ENCODE measurements at places on chromosomes 3 and 15. TPM values are rescaled to one million over a fixed set of nuclear protein-coding genes. Genes with fewer than 3 reads are reported as not detected.

DNA sequence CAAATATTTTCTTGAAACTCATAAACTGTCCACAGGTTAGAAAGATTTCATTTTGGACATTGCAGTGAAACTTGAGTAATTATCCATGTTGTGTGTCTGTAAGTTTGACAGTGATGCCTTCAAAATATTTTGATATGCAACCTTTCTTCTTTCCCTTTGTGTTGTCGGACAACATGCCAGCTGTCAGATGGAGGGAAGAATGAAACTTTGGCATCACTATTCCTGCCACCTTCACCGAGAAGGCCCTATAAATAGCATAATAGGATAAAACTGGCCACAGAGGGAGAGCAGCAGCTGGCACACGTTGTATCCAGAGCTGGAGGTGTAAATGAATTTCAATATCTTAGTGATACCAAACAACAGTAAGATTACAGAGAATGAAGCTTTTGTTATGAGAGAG is 436.7 kb upstream of the CFAP20DC start:
- H3K4me3 ChIP-seq = no peak overlapping the region
- no peaks in the 10 kb centered on the region for H3K36me3 ChIP-seq
- no peak for DNase-seq
- H3K27ac ChIP-seq = no peak overlapping the region
- no peaks in the 10 kb centered on the region for H3K27me3 ChIP-seq

DNA sequence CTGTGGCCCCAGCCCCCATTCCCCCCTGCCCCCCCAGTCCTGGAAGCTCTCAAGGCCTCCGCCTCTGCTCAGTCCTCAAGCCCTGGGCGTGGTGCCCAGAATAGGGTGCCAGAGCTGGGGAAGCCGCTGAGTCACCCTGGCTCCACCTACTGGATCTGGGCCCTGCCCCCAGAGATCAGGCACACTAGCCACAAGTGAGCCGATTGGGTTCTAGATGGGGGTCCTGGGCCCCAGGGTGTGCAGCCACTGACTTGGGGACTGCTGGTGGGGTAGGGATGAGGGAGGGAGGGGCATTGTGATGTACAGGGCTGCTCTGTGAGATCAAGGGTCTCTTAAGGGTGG is 5.7 kb downstream of the EIF4G1 start:
- peak overlapping the region; percentile 96 for H3K27ac ChIP-seq
- no peak overlapping the region for H3K4me3 ChIP-seq
- H3K36me3 ChIP-seq = peaks cover 74% of the 10 kb centered on the region
- H3K27me3 ChIP-seq = no peaks in the 10 kb centered on the region
- DNase-seq = peak; percentile 98

GRCh38 chr15:48402427-48403177 is 71.4 kb downstream of the DUT start:
- DNase-seq = no peak
- H3K36me3 ChIP-seq = no peaks in the 10 kb centered on the region
- no peaks in the 10 kb centered on the region for H3K27me3 ChIP-seq

- no peak overlapping the region for H3K27ac ChIP-seq
- no peaks in the 10 kb centered on the region for H3K4me1 ChIP-seq
- no peak for DNase-seq
- H3K27me3 ChIP-seq = no peaks in the 10 kb centered on the region
These were observed 626.3 kb upstream of the NAALADL2 start for GRCh38 chr3:174232658-174233429.

DNA sequence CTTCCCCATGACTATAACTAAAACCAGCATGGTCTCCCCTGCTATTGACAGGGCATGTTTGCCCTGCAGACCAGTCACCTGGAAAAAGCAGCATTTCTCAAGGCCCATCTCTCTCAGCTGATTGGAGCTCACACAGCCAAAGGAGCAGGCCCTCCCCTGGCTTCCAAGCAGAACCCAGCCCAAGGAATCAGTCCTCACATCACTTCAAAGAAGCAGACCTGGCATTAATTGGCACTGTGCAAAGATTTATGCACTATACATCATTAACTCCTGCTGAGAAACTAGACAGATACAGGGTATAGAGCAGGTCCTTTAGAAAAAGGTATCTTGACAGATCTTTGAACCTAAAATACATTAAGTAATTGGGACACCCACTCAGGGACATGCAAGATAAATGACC is 323.8 kb upstream of the PPP2R3A start:
- H3K27me3 ChIP-seq = no peaks in the 10 kb centered on the region
- no peak overlapping the region for H3K27ac ChIP-seq
- no peaks in the 10 kb centered on the region for H3K4me1 ChIP-seq
- no peak for DNase-seq

DNA sequence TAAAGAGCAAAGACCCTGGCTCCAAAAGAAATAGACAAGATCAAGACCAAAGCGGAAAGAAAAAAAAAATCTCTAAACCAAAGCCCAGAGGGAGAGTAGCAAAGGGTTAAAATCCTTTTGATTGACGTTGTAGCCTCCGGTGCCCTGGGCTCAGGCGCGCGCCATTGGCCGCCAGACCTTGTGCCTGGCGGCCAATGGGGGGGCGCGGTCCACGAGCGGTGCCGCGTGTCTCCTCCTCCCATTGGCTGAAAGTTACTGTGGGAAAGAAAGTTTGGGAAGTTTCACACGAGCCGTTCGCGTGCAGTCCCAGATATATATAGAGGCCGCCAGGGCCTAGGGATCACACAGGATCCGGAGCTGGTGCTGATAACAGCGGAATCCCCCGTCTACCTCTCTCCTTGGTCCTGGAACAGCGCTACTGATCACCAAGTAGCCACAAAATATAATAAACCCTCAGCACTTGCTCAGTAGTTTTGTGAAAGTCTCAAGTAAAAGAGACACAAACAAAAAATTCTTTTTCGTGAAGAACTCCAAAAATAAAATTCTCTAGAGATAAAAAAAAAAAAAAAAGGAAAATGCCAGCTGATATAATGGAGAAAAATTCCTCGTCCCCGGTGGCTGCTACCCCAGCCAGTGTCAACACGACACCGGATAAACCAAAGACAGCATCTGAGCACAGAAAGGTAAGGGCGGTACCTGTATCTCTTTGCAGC is at the start of gene HES1:
TSS of gene HES1 (plus strand) at position 343 of the 713 bp plus-strand sequence. CDS start at position 576, 233 bp downstream.
- H3K27me3 ChIP-seq = no peaks in the 10 kb centered on the region
- peak within 1 kb of the TSS; percentile 97 for H3K27ac ChIP-seq
- H3K4me3 ChIP-seq = peak within 1 kb of the TSS; percentile 58
- H3K36me3 ChIP-seq = no peaks in the 10 kb centered on the region
- peaks cover 10% of the 10 kb centered on the region for H3K4me1 ChIP-seq

GRCh38 chr3:76624164-76624563 is 415.7 kb upstream of the ROBO2 start:
- no peaks in the 10 kb centered on the region for H3K4me1 ChIP-seq
- no peaks in the 10 kb centered on the region for H3K36me3 ChIP-seq
- H3K4me3 ChIP-seq = no peak overlapping the region
- no peaks in the 10 kb centered on the region for H3K27me3 ChIP-seq

- no peaks in the 10 kb centered on the region for H3K36me3 ChIP-seq
- H3K4me3 ChIP-seq = no peak overlapping the region
- no peak for DNase-seq
- no peak overlapping the region for H3K27ac ChIP-seq
These were observed 748.4 kb upstream of the GRM7 start for GRCh38 chr3:6112546-6112945.

DNA sequence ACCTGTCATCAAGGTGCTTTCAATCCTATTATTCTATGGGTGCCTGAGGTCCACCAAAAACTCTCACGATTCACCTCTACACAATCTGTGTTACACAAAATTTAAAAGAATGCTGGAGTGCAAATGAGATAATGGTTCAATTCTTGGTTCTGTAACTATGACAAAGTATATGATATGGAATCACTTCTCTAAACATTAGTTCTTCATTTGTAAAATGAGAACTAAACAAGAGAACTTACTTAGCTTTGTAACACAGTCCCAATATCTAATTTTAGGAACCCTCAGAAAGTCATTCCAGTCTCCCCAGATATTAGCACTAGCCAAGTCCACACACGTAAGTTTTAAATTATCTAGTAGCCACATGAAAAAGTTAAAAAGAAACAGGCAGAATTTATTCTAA is 111.5 kb downstream of the TBL1XR1 start:
- no peak overlapping the region for H3K4me3 ChIP-seq
- no peaks in the 10 kb centered on the region for H3K36me3 ChIP-seq
- no peaks in the 10 kb centered on the region for H3K27me3 ChIP-seq
- no peak overlapping the region for H3K27ac ChIP-seq
- H3K4me1 ChIP-seq = peaks cover 31% of the 10 kb centered on the region
- DNase-seq = no peak

DNA sequence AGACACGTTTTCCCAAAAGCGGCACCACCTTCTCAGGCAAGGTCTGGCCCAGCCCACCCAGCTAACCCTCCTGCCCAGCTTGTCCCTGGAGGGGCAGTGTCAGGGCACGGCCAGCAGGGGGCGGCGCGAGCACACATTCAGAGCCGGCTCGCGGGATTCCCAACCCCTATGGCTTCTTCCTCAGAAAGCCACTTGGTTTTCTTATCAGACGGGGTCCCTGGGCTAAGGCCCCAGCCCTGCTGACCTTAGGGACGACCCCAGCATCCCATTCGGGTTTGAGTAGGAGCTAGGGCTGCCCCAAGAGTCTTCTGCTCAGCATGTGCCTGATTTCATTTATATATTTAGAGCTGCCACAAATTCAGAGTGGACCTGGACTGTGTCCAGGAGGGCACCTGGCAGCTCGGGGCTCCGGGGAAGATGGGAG is 14.5 kb downstream of the RLBP1 start:
- no peaks in the 10 kb centered on the region for H3K4me1 ChIP-seq
- H3K27me3 ChIP-seq = no peaks in the 10 kb centered on the region
- no peak overlapping the region for H3K4me3 ChIP-seq

DNA sequence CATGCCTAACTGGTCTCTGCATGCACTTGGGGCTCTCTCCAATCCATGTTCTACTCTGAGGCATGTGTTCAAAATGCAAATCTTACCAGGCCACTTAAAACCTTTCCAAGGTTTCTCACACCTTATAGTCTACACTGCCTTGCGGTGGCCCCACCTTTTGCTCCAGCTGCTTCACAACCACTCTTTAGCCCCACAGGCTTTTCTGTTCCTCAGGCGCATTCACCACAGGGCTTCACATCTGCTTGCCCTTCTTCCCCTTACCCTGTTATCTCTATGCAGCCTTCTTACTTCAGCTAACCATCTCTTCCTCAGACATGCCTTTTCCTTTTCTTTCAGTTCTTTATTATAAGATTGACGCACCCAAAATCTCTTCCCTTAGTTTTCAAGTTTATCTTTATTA is 37.8 kb downstream of the MINDY4B start:
- H3K27me3 ChIP-seq = no peaks in the 10 kb centered on the region
- H3K36me3 ChIP-seq = no peaks in the 10 kb centered on the region
- no peak for DNase-seq
- H3K4me3 ChIP-seq = no peak overlapping the region

The CFAP20DC gene
- 3.0 TPM for total RNA-seq

The GASK1A gene
- 4.3 TPM for total RNA-seq

The SATB1 gene
- 17.6 TPM for total RNA-seq

The CELF6 gene
- total RNA-seq = 2.7 TPM
